ENCODE measurements at places on chromosomes 4 and X.

DNA sequence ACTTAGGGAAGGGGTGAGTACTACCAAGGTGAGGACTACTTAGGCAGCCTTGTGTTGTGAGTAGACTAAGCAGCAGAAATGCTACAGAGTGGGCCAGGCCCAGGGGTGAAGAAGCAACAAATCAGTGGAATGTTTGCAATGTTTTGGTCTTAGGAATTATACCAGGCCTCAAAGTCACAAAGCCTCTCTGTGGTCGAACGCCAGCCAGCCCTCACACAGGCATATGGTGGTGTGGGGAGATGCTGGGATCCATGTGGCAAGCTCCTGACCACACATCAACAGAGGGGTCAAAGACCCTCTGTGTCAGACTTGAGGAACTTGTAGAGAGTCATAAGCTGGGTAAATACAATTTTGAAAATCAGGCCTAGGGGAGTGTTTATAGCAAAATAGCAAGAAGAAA lies 153.8 kb upstream of the KLF3 start:
- no peak for DNase-seq

- DNase-seq, result no peak
Measured at GRCh38 chrX:30572004-30572403, 5.6 kb downstream of the TASL start.

DNA sequence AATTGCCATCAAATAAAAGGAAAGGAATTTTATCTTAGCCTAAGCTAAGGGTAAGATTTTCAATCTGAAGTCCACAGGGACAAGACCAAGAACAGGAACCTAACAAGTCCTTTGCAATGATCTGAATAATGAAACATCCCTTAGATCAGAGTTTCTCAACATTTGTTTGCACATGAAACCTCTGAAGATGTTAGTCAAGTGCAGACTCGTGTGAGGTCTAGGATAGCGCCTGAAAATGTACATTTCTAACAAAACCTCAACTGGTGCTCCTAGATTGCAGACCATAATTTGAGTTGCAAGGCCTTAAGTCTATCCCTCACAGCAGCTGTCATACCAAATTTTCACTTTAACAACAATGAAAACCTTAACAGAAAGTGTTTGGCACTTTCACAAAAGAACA lies 337.6 kb downstream of the DMD start:
- no peak for DNase-seq

- DNase-seq, result no peak
Measured at GRCh38 chrX:40263014-40263560, 165.3 kb upstream of the BCOR start.

GRCh38 chrX:17377795-17378194 lies 2.8 kb downstream of the NHS start:
- no peak for DNase-seq

GRCh38 chr4:159248384-159249178 lies 145.7 kb downstream of the RAPGEF2 start:
- DNase-seq, result no peak

GRCh38 chrX:150258463-150259430 lies 104.4 kb upstream of the MAMLD1 start:
- DNase-seq, result no peak

GRCh38 chr4:3518511-3518880 lies 13.7 kb downstream of the LRPAP1 start:
- DNase-seq, result no peak

DNA sequence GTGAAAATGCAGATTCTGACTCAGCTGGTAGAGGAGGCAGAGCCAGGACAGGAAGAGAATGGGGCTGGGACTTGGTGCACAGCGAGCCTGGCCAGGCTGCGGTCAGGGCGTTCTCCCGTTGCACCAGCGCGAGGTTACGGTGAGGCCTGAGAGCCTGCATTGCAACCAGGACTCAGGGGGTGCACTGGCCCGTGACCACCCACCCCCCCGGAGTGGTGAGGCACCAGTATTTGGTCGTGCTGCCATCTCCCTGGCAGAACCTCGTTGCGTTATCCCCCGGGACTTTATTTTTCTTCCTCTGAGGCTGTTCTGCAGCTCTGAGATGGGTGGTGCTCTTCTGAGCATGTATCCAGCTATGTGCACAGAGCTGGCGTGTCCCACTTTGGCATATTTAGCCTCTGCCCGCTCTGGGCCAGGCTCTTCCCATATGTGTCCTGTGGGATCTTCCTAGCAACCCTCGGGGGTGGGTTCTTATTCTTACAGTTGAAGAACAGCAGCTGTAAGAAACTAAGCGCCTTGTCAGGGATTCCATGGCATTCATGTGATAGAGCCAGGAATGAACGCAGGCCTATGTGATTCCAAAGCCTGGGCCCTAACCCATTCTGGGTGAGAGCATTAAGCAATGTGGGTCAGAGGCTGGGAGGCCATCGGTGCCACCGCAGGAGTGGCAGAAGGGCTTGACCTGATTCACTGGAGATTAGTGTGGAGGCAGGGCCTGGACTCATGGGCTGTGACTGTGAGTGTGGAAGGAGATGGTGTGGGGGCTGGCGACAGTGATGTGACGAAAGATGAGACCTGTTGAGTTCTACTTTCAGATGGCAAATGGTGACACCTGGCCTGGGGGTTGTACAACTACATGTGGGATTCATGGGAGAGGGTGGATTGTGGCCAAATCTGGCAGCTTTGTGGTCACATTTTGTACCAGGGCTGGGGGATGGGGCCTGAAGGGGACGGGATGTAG lies 3.1 kb downstream of the TADA2B start:
- DNase-seq, result no peak

- no peak for DNase-seq
Measured at GRCh38 chr4:18021470-18021719, 160 bp downstream of the LCORL start.

Measured in testis (tissue), 5 donors.